ENCODE measurements at places on chromosomes 11 and 22.
A peak's percentile ranks its signal among the peaks of the same experiment; 100 is the strongest.

DNA sequence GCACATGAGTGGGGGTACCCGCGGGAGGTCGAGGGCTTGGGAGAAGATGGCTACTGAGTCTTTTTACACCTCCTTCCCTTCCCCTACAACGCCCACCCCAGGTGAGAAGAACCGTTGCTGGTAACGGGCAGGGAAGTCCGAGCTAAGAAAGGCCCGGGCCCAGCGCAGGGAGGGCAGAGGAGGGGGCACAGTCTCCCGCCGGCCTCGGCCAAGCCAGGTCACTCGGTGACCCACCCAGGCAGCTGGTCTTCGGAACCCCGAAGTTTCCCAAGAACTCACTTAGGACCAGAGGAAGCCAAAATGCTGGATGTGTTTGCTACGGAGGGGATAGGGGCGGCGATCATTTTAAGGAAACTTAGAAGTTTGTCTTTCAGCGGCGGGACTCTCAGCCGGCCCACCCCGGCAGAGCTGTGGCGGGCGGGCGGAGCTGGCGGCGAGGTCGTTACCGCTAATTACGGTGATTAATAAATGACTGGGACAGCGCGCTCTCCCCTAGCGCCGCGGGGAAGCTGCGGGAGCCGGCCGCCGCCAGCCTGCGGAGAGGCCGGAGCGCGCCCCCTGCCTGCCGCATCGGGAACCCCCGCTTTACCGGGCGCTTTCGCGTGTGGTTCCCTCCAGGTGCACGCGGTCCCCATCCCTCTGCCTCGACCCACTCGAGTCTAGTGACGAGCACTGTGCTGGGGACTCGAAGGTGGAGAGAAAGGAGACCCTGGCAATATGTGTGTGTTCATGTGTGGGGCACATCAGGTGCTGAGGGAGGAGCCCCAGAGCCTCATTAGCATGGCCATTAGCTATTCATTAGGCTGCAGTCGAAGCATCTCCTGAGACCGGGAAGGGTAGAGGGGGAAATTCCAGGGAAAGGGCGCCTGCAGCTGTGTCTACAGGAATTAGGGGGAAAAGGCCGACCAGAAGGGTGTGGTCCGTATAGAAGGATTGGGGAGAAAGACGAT lies 945 bp downstream of the ROBO3 start:
- DNase-seq: peak; percentile 81

DNA sequence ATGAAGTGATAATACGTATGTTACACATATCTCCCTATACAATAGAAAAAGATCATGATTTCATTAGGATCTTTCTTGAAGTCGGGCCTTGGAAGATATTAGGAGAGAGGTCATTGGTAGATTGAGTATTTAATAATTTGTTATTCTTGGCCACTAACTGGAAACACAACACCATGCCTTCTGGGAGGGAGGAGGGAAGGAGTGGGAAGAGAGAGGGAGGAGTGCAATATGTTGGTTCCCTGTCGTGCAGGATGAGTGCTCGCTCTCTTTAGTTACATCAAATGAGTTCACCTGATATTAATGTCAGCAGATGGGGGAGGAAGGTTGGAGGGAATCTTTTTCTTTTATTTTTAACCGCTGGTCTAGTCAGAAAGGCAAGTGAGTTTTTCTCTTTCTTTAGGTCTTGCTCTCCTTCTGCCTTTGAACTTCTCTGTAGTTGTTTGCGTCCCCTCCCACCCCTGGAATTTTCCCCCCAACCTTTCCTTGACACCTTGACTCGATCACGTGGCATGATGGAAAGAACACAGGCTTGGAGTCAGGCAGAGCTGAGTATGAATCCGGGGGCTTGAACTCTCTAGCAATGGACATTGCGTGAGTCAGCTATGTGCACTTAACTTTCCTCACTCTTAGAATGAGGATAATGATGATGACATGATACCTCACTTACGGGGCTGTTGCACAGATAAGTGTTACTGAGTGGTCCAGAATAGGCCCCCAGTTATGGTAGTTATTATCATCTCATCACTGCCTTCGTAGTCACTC lies 6.2 kb downstream of the ADAMTS15 start:
- DNase-seq: no peak

DNA sequence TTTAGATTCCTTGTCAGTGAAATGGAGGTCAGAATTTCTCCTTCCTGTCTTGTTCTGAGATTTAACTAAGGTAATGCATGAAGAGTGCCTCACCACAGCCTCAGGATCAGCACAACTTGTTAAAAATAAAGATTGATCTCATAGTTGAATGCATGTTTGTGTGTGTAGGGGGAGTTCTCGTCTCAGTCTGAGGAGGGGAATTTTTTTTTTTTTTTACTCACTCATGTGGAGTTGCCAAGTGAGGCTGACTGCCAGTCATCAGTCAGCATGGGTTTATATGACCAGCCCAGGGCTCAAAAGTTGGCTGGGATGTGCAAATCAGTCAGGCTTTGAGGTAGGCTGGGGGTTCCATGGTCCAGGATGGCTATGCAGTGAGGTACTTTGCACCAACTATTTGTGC lies 113.2 kb downstream of the FANCF start:
- DNase-seq: no peak

DNA sequence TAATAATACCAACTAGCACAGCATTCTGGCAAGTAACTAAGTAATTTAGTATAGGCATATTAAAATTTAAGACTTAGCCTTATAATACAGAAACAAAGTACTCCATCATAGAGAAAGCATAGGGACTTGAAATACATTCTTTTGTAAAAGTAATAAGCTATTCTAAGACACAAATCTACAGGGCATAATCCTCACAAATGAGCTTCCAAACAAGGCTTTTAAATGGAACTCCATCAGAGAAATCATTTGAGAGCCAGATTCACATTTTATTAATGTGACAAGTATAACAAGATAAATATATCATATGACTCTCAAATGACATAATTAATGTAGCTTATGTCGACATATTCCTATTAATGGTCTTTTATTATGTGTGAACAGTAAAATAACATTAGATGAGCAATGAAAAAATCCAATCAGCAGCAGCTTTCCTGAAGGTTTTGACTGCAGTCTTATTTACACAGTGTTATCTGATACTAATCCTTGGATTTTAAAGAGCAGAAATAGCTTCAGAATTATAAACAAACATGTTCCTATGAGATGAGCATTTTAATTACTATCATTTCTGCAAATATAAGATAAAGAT lies 241.4 kb downstream of the TTC28 start:
- DNase-seq: no peak

- DNase-seq: no peak
These were observed 10.6 kb downstream of the LRRC75B start for GRCh38 chr22:24582056-24582814.

DNA sequence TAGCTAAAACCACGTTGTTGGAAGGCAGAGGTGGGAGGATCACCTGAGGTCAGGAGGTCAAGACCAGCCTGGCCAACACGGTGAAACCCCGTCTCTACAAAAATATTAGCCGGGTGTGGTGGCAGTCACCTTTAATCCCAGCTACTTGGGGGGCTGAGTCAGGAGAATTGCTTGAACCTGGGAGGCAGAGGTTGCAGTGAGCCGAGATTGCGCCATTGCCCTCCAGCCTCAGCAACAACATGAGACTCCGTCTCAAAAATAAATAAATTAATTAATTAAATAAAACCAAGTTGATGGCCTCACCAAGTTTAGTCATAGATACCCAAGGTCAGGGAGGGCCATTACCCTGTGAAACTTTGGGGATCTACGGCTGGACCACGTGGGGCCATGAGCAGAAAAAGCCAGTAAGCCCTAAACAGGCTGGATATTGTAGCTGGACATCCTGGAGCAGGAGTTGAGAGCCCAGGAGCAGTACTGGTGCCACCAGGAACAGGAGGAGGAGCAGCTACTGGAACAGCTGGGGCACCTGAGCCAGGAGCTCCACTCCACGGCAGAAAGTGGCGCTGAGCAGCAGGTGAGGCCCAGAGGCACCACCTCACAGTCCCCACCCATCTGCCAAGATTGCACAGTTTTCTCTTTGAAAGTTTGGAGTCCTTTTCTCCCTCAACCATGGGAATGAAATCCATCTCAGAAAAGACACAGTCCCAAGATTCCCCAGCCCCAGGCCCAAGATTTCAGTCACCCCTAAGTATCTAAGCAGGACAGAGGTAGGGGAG lies 50.5 kb downstream of the BTG4 start:
- no peak for DNase-seq

GRCh38 chr22:33793475-33793874 lies 126.8 kb downstream of the LARGE1 start:
- no peak for DNase-seq

DNA sequence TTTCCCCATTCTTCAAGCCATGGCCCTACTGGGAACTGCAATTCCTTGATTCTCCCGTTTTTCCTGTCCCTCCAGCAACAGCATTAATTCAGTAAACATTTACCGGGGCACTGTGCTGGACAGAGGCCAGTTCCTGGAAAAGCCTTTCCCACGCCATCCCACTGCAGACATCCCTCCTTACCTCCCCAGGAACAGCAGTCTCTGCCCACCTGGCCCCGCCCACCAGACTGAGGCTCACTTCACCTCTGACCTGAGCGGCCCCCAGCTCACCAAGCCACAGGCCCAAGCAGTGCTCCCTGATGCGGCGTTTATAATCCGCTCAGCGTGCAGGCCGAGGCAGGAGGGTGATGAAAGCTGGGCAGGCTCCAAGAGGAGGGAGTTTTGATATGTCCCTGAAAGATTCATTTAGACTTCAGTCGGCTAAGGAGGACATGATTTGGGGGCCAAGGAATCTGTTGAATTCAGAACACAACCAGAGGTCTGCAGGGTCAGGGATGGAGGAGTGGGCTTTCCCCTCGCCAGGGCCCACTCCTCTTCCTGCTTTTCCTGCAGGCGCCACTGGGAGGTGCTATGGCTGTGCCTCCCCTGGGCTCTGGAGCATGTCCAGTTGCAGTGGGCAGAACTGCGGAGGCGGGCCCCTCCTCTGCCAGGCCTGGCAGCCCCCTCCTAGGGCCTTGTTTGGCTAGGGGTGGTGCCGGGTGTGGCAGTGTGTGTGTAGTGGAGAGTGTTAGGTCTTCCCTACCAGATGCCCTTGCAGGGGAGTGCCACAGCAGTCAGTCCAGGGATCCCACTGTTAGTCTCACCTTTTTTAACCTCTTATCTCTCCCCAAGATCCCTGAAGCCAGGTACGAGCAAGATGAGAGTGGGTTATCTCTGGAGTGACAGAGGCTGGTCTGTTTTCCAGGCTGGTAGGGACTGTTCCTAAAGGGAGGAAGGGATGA lies 1.4 kb upstream of the TAGLN start:
- DNase-seq: no peak

- DNase-seq: no peak
These were observed 76.4 kb downstream of the COMMD9 start for GRCh38 chr11:36212564-36213392.

DNA sequence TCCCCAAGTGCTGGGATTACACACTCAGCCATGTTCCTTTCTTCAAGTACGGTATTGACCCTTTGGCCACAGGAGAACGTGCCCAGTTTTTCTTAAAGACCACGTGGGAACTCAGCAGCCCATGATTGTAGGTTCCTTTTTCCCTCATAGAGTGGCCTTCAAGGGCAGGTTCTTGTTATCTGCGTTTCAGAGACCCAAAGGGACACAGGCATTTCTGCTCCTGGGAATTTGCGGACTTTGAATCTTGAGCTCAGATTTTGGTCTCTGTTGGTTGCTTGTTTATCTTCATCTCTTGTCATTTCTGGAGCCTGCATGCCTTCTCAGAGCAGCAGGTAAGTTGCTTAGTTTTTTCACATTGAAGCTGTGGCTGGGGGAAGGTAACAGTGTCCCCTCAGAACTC lies 12.0 kb downstream of the MARK2 start:
- no peak for DNase-seq

GRCh38 chr11:111826322-111826950 lies 44.9 kb downstream of the ALG9 start:
- no peak for DNase-seq

DNA sequence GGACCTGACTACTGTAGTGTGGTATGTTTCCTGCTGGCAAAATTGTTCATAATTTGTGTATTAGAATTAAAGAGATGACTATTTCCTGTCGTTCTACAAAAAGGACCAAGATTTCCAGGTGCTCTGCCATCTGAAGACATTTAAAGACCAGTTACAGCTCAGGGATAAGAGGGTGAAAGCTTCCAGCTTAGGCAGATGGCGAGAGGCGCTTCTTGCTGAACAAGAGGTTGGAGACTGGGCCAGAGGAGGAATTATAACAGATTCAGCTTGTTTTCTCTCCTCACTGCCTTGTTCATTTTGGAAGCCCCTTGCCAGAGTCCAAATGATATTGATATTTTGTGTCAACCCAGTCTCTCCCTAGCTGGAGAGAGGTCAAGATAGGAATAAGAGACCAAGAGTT lies 23.1 kb upstream of the NNMT start:
- DNase-seq: no peak

- DNase-seq: peak; percentile 84
These were observed 2.8 kb upstream of the LZTR1 start for GRCh38 chr22:20979243-20979809.

DNA sequence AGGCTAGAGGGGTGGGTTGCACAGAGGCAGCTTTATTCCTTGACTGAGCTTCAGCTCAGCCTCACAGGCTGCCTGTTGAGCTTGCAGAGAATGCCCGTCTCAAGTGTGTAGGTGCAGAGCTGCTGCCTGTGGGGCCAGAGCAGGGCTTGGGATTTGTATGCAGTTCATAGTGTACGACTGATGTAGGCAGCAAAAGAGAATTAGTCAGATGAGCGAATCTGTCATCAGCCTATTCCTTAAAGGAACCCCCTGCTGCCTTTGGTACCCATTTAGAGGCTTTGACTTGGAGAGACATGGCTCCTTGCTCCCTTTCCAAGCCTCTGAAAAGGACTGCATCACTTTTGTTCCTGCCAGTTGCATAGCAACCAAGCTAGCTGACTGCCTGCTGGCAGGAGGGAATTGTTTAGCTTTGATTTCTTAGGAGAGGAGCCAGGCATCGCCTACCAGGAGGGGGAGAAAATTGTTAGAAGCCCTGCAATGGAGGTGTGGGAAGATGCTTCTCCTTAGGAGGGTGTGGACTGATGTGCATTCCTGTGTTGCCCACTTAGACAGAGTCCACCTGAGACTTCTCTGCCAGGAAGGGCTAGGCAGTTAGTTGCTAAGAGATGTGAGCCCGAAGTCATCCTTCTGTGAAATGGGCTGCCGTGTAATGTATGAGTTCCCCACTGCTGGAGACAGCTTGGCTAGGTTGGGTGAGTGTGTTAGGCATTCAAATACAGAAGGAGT lies 10.9 kb downstream of the ACO2 start:
- DNase-seq: no peak

DNA sequence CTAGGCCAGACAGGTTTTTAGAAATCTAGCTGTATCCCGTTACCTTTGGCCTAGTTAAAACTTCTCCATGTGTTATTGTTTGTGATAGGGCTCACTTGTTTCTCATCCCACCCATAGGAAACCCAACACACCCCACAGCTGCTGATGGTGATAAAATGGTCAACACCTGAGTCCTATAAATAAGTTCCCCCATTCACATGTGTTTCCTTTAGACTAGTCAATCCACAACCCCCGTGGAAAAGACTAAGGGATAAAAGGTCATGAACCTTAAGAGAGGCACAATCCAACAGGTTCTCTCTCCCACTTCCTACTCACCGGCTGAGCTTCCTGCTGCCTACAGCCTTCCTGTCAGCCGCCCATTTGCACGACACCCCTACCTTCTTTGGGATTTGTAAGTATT lies 768.4 kb downstream of the JRKL start:
- no peak for DNase-seq

DNA sequence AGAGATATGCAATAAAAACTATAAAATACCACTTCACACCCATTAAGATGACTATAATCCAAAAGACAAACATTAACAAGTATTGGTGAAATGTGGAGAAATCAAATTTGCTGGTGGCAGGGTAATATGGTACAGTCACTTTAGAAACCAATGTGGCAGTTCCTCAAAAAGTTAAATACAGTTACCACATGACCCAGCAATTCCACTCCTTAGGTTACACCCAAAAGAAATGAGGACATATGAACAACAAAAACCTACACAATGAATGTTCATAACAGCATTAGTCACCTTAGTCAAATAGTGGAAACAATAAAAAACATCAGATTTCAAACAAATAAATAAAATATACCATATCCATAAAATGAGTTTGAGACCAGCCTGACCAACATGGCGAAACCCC lies 52.6 kb downstream of the RDX start:
- no peak for DNase-seq

Measured in activated CD8-positive, alpha-beta memory T cell treated with anti-CD3 and anti-CD28 coated beads, Interleukin-2, amount 50 U/mL, for 48 hours (primary cell).